ENCODE measurements at places on chromosomes 6 and 20. TPM values are rescaled to one million over a fixed set of nuclear protein-coding genes. Genes with fewer than 3 reads are reported as not detected.
A peak's percentile ranks its signal among the peaks of the same experiment; 100 is the strongest.

The MTFR2 gene
- total RNA-seq, result 0.57 TPM

The OPRM1 gene
- total RNA-seq, result 0.66 TPM

The CCN6 gene
- total RNA-seq, result not detected

The OVOL2 gene
- not detected for total RNA-seq

The TTBK1 gene
- total RNA-seq, result under 0.01 TPM

The SLC22A16 gene
- not detected for total RNA-seq

The MAP3K5 gene
- 22.7 TPM for total RNA-seq

- no peaks in the 10 kb centered on the region for H3K36me3 ChIP-seq
- peak overlapping the region; percentile 60 for H3K27ac ChIP-seq
- no peak for DNase-seq
- no peaks in the 10 kb centered on the region for H3K27me3 ChIP-seq
- H3K4me1 ChIP-seq, result peaks cover 16% of the 10 kb centered on the region
Measured at GRCh38 chr6:14921878-14922671, 323.8 kb upstream of the JARID2 start.

DNA sequence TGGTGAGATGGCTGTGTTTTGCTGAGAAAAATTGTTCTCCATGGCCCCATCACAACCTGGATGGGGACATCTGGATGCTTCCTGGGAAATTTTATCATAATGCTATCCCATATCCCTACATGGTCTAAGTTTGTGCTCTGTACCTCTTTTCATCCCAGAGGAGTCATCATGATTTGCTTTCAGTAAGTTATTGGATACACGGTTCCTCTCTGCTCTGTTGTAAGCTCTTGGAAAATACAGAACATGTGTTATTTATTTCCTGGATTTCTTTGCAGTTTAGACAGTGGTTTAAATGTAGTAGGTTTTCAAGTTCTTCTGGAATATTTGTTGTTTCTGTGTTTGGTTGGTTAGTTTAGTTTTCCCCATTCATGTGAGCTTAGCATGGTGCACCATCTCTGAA is 129.2 kb upstream of the ECI2 start:
- H3K36me3 ChIP-seq, result no peaks in the 10 kb centered on the region
- peak; percentile 29 for DNase-seq
- H3K4me1 ChIP-seq, result no peaks in the 10 kb centered on the region
- H3K4me3 ChIP-seq, result no peak overlapping the region

- no peak overlapping the region for H3K4me3 ChIP-seq
- no peak overlapping the region for H3K27ac ChIP-seq
- no peaks in the 10 kb centered on the region for H3K27me3 ChIP-seq
- no peaks in the 10 kb centered on the region for H3K36me3 ChIP-seq
- H3K4me1 ChIP-seq, result no peaks in the 10 kb centered on the region
Measured at GRCh38 chr6:39444479-39445019, 122.0 kb upstream of the KCNK16 start.

DNA sequence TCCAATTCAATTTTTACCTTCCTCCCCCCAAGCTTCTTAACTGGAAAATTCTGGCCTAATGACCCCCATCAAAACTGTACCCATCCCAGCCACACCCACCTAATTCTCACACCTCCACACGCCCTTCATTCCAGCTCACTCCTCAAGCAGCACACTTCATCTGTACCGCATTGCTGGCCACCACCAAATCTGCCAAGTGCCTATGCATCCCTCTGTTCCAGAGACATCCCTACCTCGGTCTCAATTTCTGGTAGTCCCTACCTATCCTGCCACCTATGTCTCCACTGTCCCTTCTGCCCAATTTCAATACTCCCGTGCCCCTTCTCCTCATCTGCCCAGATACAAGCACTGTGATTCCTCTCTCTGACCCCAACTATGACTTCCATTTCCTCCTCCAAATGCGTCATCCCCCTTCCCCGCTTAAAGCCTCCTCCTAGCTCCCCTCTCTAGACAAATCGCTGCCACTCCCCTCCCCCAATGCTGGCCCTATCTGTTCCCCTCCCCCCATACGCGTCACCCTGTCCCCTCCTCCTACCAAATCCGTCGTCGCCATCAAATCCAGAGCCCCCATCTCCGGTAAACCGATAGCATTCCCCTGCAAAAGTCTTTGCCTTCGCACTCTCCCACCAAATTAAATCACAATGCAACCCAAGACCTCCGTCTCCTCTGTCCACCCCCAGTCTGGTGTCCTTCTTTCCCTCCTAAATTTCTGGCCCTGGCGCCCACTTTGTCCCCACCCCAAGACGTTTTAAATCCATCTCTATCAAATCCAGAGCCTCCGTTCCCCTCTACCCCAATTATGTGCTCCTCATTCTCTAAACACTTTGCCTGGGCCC is 1.2 kb downstream of the MTCH1 start:
- no peaks in the 10 kb centered on the region for H3K27me3 ChIP-seq
- H3K4me1 ChIP-seq, result peaks cover 66% of the 10 kb centered on the region
- no peak for DNase-seq
- peak overlapping the region; percentile 98 for H3K27ac ChIP-seq
- peaks cover 12% of the 10 kb centered on the region for H3K36me3 ChIP-seq

GRCh38 chr6:69555088-69555638 is 241.6 kb downstream of the LMBRD1 start:
- H3K36me3 ChIP-seq, result no peaks in the 10 kb centered on the region
- H3K27me3 ChIP-seq, result no peaks in the 10 kb centered on the region
- no peak for DNase-seq
- no peak overlapping the region for H3K27ac ChIP-seq

- no peak overlapping the region for H3K27ac ChIP-seq
- H3K4me3 ChIP-seq, result no peak overlapping the region
- no peaks in the 10 kb centered on the region for H3K27me3 ChIP-seq
- no peaks in the 10 kb centered on the region for H3K4me1 ChIP-seq
- no peaks in the 10 kb centered on the region for H3K36me3 ChIP-seq
Measured at GRCh38 chr6:97591955-97592354, 308.9 kb upstream of the MMS22L start.

DNA sequence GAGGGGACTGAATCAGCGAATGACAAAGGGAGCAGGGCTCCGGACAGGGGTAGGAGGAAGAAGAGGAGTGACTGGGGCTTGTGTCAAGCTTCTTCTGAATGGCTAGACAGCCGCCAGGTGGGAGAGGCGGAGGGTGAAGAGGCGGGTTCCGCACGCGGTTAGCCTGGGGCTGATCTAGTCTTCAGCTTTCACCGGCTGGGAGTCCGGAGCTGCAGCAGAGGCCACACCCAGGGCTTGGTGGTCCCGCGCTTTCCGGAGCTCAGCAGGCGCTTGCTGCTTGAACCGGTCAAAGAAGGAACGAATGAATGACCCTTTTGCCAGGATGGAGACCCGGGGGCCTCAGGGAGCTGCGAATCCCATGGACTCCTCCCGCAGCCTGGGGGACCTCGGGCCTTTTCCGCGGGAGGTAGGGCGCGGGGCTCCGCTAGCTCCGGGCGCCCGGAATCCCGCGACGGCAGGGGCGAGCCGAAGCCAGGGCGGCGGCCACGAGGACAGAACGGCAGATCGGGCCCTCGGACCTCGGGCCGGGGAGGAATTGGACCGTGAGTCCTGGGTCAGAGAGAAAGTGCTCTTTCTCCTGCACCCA is at the start of gene C6orf141:
Gene C6orf141 (plus strand): TSS at position 177 of the 586 bp plus-strand sequence. CDS start 125 bp downstream, at position 302.
- H3K4me3 ChIP-seq, result peak within 1 kb of the TSS; percentile 47
- peaks cover 21% of the 10 kb centered on the region for H3K4me1 ChIP-seq
- H3K27me3 ChIP-seq, result no peaks in the 10 kb centered on the region
- H3K36me3 ChIP-seq, result no peaks in the 10 kb centered on the region
- no peak for DNase-seq

- no peaks in the 10 kb centered on the region for H3K36me3 ChIP-seq
- H3K27me3 ChIP-seq, result no peaks in the 10 kb centered on the region
- H3K4me3 ChIP-seq, result no peak overlapping the region
- H3K27ac ChIP-seq, result no peak overlapping the region
- no peak for DNase-seq
Measured at GRCh38 chr6:38837101-38837500, 122.0 kb downstream of the DNAH8 start.

DNA sequence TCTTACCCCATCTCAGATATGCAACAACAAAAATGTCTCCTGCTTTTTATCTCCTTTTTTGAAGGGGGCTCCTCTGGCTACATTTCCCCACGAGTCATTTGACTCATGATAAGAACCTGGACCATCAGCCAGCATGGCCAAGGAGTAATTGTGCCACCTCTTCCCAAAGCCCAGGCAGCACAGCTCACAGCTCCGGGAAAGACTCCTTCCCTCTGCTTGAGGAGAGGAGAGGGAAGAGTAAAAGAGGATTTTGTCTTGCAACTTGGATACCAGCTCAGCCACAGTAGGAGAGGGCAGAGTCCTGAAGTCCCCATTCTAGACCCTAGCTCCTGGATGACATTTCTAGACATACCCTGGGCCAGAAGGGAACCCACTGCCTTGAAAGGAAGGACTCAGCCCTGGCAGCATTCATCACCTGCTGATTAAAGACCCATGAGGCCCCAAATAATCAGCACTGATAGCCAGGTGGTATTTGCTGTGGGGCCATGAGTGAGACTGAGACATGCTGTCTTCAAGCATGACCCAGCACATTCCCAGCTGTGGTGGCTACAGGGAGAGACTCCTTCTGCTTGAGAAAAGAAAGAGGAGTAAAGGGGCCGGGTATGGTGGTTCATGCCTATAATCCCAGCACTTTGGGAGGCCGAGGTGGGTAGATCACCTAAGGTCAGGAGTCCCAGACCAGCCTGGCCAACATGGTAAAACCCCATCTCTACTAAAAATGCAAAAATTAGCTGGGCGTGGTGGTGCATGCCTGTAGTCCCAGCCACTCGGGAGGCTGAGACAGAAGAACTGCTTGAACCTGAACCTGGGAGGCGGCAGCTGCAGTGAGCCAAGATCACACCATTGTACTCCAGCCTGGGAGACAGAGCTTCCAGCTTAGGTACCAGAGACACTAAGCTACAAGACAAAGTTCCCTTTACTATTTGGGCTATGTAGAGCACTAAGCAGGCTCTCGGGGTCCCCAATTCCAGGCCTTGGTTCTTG is 28.1 kb downstream of the NCOA6 start:
- no peak overlapping the region for H3K27ac ChIP-seq
- H3K4me3 ChIP-seq, result no peak overlapping the region
- peaks cover 11% of the 10 kb centered on the region for H3K4me1 ChIP-seq
- DNase-seq, result no peak

DNA sequence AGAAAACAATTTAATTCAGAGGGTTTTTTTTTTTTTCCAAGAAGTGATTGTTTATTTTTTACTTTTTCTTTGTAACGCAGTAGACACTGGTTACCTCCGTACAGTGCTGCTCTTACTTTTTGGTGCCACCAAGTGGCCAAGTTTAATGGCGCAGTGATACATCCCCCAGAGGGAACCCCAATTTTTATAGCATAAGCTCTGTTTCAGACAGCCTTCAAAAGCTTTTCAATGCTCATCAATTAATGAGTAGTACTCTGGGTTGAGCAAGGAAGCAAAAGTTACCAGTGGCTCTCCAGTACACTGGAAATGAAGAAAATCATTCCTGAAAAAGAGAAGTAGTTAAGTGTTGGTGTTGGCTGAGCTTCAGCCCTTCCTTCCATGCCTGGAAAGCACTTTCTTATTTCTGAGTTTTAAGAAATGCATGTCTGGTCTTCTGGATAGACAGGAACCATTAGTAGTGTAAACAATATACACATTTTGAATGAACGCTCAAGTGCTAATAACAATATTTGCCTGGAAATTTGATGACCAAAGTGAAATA is 129.1 kb upstream of the SMLR1 start:
- H3K36me3 ChIP-seq, result no peaks in the 10 kb centered on the region
- no peaks in the 10 kb centered on the region for H3K27me3 ChIP-seq
- H3K4me3 ChIP-seq, result no peak overlapping the region
- DNase-seq, result no peak

DNA sequence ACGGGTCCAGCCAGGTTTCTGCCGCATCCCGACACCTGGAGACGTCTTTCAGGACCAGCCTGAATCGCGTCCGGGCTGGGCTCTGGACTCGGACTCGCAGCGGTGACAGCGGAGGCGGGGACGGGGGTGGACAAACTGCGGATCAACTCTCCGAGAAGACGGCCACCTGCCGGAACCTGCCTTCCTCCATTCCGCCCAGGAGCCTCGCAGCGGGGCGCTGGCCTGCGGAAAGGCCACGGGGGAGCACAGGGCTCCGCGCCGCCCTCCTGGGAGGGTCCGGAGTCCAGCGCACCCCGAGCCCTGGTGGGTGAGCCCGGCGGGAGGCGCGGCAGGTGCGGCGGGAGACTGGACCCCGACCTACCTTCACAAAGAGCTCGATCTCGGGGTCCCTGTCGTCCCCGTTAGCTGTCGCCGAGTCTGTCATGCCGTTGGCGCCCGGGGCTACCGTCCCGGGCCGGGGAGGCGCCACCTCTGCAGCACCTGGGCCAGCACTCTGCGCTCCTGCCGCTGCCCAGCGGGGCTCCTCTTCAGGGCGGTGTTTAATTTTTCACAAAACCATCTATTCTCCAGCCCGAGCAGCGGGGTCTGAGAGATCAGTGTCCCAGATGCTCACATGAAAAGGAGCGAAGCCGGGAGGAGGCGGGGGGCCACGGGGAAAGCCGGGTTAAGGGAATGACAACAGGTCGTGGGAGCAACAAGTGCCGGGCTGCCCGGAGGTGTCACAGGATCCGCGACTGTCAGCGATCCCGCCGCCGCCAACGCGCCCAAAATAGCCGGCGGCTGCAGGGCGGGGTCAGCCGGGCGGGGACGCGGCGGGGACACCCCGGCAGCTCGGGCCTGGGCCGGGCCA is at the start of gene CLIC5:
Gene CLIC5 (minus strand): TSS at position 742 of the 850 bp plus-strand sequence. CDS start 318 bp downstream, at position 424.
- peaks cover 22% of the 10 kb centered on the region for H3K4me1 ChIP-seq
- peak within 1 kb of the TSS; percentile 49 for H3K27ac ChIP-seq

- H3K36me3 ChIP-seq, result no peaks in the 10 kb centered on the region
- peaks cover 20% of the 10 kb centered on the region for H3K4me1 ChIP-seq
- no peak overlapping the region for H3K27ac ChIP-seq
- no peak for DNase-seq
- H3K4me3 ChIP-seq, result no peak overlapping the region
Measured at GRCh38 chr6:108966855-108967755, 118.9 kb downstream of the ARMC2 start.

Data from esophagus muscularis mucosa (tissue), 4 donors.